ENCODE measurements at places on chromosomes 11 and 22.
A peak's percentile ranks its signal among the peaks of the same experiment; 100 is the strongest.

DNA sequence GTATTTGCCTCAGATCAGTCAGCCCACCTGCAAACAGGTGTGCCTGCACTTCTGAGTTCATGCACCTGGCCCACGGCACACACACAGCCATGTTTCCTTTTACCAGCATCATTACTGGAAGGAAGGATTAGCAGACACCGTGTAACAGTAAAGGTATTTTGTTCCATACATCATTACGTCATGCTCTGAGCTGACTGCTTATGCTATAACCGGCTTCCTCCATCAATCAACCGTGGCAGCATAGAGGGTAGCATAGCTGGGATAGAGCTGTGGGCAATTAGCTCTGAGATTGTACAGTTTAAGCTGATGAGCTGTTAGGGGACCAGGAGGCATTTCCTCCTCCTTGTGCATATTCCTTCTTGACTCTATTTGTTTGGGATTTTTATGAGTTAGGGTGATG is 102.4 kb downstream of the ME3 start:
- no peak for DNase-seq

DNA sequence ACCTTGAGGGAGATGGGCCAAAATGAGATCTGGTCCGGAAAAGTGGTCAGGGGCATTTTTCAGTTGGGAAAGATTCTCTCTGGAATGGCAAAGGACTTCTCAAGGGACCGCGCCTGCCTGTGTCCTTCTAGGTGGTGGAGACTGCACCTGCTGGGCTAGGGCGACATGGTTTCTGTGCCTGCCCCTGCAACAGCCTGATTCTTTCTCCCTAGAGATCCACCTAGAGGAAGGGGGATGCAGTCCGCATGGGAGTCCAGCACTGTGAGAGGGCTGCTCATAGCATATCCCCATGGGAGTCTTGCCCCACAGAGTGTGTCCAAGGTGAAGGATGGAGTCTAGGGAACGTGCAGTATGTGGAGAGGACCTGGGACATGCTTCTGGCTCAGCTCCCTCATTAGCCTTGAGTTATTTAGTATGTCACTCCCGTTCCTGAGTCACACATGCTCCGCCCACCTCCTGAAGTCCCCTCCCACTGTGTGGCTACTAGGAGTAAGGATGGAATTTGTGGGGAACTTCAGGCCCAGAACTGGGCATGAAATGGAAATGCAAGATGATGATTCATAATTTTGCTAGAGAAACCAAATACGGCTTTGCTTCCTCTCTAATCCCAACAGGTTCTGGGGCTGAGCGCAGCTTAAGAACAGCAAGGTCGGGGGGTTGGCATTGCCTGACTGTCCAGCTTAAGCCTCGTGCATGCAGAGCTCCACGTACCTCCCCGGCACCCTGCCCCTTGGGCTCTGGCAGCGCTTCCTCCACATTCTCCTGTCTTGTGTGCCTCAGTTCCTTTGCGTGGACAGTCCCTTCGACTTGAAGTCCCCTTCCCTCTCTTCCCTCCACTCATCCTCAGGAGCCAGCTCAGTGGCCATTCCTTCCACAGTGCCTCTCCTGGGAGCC is 35.0 kb downstream of the GRIK4 start:
- no peak for DNase-seq

- no peak for DNase-seq
Measured at GRCh38 chr11:119317592-119318239, 786 bp upstream of the MCAM start.

GRCh38 chr11:59680287-59681154 is 11.7 kb upstream of the PATL1 start:
- DNase-seq: peak; percentile 29

DNA sequence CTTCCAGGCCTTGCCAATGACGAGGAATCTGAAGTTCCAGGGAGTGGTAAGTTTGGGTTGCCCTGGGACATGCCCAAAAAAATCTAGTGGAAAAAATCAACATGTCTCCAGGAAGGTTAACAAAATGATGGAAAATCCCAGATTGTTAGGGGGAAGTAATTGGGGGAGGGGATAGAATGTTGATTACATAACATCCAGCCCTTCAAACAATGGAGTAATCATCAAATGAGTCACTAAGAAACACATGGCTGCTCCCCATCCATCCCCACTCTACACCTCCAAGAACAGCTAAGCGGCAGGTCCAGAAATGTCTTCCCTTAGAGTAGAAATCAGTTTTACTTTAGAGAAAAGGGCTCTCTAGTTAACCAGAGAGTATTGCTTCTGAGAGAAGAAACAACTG is 94.9 kb downstream of the ETS1 start:
- no peak for DNase-seq

DNA sequence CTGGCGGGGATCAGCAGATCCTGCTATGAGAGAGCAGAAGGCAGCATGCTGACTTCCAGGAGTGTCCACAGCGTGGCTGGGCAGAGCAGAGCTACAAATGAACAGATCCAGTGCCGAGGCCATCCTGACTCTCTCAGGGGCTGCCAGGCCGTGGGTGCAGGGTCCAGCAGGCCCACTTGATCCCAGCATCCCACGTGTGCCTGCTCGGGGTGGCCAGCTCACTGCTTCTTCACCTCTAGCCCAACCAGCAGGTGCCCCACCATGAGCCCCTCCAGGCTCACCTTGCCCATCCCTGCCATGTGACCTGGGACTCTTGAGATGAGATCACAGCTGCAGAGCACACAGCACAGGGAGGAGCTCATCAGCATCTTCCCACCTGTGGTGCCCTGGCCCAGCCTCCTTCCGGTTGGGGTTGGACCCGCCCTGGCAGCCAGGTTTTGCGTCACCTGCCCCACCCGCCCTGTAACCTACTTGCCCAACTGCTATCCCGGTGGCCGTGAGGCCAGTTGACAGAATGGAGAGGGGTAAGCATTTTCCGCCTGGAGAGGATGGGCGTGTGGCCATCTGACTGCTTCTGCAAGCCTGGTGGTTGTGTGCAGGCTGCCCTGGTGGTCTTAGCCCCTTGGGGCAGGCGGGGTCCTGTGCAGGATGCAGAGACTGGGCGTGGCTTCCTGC is 11.0 kb downstream of the TANGO2 start:
- no peak for DNase-seq

GRCh38 chr11:120696597-120697218 is 185.2 kb downstream of the GRIK4 start:
- no peak for DNase-seq

GRCh38 chr11:44472916-44473315 is 92.5 kb upstream of the CD82 start:
- DNase-seq: no peak

GRCh38 chr11:35579557-35580396 is 38.5 kb upstream of the FJX1 start:
- DNase-seq: no peak

GRCh38 chr11:11409224-11409623 is 56.2 kb upstream of the CSNK2A3 start:
- DNase-seq: no peak

DNA sequence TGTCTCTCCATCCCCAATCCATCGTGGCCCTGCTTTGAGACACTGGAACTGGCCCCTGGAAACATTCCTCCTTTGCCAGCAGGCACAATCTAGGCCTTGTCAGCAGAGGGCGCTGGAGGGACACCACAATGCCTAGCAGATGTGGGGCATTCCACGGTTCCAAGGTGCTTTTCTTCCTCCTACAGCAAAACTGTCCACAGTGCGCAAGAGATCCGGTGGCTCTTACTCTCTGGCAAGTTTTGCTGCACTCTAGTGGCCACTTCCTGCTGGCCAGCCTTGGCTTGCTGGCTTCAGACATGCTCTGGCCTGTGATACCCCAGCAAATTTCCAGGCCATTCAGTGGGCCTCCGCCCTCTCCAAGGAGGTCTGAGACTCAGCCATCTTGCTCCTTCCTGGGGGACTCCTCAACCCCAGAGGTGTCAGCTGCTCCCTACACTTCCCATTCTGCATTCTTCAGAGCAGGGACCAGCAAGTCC is 17.1 kb upstream of the RBM4B start:
- DNase-seq: peak; percentile 77

DNA sequence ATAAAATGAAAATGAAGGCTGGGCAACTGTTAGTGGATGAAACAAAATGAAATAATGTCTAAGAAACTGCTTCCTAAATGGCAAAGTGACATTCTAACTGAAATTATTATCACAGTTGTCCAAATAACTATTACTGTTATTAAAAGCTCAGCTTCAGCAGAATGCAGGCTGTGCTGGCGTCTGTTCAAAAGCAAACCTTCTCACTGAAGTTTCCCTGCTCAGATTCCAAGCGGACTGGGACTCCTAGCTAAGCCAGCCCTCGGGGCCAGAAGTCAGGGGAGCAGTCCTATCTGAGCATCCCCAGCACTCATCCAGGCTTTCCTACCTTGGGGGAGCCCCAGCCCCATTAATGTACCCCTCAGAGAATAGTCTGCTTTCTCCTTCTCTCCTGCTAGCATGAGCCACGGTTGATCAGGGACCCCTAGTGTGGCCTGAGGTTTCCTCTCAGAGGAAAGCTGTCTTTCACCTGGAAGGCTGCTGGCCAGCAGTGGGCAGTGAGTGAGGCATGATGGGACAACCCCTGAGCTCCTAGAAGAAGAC is 1167.3 kb downstream of the TBC1D22A start:
- DNase-seq: no peak

- no peak for DNase-seq
Measured at GRCh38 chr11:70579316-70579955, 181.1 kb downstream of the CTTN start.

DNA sequence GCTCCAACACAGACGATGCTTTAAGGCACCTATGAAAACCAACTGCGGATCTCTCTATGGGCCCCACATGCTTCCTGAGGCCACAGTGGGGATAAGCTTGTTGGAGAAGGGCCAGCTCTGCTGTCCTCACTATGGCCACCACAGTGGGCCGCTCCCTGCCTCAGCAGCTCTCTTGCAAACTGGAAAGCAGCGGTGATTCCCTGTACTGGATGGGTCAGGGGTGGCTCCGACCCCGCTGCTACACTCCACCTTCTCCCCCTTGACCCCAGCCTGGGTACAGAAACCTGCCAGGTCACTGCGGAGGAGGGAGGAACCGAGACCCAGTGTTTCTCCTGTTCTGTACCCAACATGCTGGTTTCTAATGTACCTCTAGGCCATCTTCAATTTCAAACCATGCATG is 403.9 kb downstream of the CTTN start:
- DNase-seq: no peak

DNA sequence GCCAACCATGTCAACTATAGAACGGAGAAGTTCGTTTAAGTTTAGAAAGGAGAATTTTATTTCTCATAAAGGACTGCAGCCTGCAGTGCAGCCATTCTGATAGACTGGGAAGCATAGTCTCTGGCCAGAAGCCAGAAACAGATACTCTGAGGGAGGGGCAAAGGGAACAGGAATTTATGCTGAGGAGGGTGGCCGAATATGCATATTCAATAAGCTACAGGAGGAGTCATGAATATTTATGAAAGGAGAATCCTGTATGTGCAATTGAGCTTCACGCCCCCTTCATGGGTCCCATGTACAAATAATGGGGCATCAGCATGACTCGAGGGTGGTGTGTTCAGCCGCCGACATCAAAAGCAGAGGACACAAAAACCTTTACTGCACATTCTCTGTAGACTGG is 199.9 kb downstream of the CWF19L2 start:
- no peak for DNase-seq

DNA sequence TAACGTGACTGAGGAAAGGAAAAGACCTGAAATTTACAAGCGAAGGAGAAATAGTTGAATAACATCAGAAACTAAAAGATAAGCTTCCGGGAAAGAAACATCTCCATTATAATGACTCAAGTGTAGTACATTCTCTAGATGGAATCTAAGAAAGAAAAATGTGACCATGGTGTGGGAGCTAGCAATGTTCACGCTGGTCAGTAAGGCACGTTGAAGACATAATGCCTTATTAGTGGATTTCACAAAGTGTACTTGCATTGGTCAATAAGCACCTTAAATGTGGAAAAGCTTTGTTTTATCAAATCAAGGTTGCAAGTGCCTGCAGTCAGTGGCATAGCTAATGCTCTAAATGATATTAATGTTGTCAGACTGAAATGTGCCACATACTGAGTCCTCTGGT is 2.8 kb upstream of the LARGE1 start:
- DNase-seq: no peak

DNA sequence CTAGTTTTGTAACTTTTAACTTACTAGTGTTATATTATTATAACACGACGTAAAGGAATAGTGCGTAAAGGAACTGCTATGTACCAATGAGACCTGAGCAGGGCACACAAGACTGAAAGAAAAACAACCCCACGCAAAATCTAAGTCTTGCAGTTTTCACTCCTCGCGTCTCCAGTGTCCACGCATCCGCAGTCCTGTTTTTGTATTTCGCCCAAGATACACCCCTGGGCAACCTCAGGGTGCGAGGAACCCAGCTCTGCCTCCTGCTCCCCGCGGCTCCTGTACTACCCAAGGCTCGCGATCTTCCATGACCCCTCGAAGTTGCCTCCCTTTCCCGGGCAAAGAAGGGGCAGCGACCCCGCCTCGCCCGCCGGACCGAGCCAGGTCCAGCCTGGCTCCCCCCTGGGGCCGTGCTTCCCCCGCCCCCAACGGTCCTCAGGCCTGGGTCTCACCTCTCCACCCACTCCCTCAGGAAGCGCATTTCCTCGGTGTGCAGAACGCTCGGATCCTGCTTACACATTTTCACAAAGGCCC is 393 bp downstream of the ST13 start:
- DNase-seq: peak; percentile 1

GRCh38 chr11:110715541-110715940 is 3.3 kb upstream of the ARHGAP20 start:
- no peak for DNase-seq

- DNase-seq: no peak
Measured at GRCh38 chr22:40396882-40397281, 26.5 kb downstream of the SGSM3 start.

DNA sequence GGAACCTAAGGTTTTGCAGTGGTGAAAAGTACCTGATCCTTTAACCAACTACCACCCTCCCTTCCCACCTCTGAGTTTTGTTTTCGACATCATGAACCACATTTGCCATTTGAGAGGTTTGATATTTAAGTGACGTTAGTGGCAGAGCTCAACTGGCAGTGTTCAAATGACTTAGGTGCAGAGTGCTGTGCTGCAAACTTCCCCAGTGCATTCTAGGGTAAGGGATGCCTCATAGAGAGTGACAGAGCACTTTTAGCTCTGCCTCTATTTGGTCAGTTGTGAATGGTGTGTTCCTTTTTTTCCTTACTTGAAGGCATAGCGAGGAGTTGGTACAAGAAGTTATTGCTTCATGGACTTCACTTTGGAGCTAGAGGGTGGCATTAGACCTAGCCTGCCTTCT is 9.4 kb downstream of the BMAL1 start:
- no peak for DNase-seq

DNA sequence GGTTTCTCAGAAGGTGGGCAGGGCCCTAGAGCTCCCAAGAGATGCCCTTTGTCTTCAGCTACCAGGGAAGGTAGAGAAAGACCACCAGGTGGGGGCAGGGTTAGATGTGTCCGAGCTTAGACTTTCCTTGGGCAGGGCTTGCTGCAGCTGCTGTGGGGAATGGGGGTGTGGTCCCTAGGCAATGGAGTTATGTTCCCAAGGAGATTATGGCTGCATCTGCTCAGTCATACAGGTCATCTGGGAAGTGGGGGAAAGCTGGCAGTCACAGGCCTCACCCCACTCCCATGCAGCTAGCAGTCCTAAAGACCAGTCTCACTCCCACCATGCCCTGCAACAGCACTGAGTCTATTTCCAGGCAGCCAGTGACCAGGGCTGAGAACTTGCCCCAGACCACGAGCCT is 29.5 kb downstream of the MMP27 start:
- DNase-seq: no peak

- no peak for DNase-seq
Measured at GRCh38 chr11:114145166-114145775, 85.8 kb downstream of the ZBTB16 start.

GRCh38 chr11:14813516-14813915 is 78.5 kb downstream of the CYP2R1 start:
- DNase-seq: no peak

Measured in stimulated activated CD4-positive, alpha-beta T cell treated with anti-CD3 and anti-CD28 coated beads, TNF-alpha, amount 100 ng/mL, for 24 hours (primary cell).